ENCODE measurements at places on chromosomes 6 and 20.

GRCh38 chr6:105744815-105745214 is 341.3 kb upstream of the PRDM1 start:
- no peak for DNase-seq

DNA sequence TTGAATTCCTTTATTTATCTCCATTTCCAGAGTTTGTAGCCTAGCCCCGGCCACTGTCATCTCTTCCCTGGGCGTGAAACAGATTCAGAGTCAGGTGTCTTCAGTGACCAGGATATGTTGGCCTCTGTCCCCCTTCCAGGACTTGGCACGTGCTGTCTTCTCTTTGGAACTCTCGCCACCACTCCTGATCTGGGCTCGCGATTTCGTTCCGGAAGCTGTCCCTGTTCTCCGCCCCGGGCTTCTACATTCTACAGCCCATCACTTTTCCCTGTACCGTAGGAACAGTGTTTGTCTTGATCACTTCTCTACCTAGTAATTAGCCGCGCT is 739 bp downstream of the GSS start:
- DNase-seq = no peak

DNA sequence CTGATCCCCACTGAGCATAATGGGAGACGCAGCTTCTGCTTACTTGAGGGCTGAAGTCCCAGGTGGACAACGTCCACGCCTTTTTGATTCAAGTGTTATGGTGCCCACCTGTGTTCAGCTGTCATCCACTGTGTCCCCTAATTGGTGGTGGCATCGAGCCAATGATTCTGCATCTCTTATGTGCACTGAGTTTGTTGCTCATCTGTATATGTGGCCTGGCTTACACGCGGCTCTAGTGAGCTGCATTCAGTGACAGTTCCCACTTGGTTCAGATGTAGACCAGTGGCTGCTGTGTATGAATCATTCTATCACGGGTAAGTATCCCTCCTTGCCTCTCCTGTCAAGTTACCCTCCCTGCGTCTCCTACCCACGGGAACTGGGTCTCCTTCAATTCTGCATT is 131.2 kb upstream of the CLDN20 start:
- DNase-seq = no peak

- DNase-seq = no peak
Measured at GRCh38 chr6:79600812-79601609, 30.1 kb upstream of the SH3BGRL2 start.

- no peak for DNase-seq
Measured at GRCh38 chr6:110728501-110728900, 86.8 kb downstream of the CDK19 start.

DNA sequence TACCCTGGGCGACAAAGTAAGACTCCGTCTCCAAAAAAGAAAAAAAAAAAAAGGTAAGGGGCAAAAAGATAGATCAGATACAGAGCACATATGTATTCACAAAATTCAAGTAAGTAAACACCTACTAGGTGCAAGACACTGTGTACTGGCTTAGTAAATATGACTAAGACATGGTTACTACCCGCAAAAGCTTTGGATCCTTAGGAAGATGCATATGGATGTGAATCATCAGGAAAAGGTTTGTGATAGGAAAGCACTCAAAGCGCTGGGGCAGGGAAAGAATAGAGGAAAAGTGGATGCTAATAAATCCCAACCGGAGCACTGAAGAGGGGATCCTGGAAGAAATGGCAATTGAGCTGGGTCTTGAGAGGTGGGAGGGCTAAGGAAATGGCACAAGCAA is 118.8 kb upstream of the FAM184A start:
- no peak for DNase-seq

DNA sequence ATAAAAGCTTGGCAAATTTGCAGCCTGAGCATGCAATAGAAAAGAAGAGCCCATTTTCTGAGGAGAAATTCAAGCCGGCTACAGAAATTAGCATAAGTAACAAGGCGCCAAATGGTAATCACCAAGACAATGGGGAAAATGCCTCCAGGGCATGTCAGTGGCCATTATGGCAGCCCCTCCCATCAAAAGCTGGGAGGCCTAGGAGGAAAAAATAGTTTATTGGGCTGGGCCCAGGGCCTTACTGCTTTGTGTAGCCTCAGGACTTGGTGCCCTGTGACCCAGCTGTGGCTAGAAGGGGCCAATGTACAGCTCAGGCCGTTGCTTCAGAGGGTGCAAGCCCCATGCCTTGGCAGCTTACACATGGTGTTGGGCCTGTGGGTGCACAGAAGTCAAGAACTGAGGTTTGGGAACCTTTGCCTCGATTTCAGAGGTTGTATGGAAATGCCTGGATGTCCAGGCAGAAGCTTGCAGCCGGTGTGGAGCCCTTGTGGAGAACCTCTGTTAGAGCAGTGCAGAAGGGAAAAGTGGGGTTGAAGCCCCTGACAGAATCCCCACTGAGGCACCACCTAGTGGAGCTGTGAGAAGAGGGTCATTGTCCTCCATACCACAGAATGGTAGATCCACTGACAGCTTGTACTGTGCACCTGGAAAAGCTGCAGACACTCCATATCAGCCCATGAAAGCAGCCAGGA is 328.5 kb upstream of the MAP3K7 start:
- no peak for DNase-seq

DNA sequence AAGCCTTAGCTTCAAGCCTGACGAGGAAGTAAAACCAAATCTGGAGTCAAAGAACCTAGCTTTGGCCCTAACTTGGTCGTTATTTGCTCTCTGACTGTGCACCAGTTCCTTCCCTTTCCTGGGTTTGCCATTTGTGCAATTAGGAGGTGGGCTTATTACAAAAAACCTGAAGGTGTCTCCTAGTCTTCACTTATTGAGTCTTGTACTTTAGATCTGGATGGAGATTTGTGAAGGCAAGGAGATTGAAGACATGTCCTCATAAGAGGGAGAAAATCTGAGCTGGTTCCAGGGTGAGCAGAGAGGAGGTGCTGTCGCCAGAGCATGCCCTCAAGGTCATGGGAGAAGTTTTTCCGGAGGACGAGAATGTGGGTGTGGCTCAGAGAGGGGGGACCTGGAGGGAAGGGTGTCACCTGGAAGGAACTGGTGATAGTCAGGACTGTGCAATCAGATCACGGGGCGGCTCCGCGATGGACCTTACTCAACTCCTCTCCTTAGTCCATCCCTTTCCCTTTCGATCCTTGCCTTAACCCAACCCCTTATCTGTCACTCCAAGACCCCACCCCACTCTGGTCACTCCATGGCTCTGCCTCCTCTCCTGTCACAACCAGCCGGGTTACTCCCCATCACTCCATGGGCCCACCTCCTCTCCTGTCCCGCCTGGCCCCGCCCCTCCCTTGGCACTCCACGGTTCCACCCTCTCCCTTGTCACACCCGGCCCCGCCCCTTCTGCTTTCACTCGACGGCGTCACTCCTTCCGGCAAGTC is 588 bp upstream of the ACSS2 start:
- no peak for DNase-seq

- DNase-seq = no peak
Measured at GRCh38 chr6:74087899-74088298, 391.9 kb downstream of the CD109 start.

DNA sequence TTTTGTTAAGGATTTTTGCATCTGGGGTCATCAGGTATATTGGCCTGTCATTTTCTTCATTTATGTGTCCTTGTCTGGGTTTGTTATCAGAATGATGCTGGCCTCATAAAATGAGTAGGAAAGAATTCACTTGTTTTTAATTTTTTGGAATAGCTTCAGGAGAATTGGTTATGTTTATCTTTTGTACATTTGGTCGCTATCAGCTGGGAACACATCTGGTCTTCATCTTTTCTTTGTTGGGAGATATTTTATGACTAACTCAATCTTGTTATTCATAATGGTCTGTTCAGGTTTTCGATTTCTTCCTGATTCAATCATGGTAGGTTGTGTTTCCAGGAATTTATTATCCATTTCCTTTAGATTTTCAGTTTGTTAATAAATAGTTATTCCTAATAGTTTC is 207.5 kb upstream of the ASCC3 start:
- no peak for DNase-seq

- DNase-seq = no peak
Measured at GRCh38 chr20:17884307-17885003, 84.1 kb downstream of the SNX5 start.

DNA sequence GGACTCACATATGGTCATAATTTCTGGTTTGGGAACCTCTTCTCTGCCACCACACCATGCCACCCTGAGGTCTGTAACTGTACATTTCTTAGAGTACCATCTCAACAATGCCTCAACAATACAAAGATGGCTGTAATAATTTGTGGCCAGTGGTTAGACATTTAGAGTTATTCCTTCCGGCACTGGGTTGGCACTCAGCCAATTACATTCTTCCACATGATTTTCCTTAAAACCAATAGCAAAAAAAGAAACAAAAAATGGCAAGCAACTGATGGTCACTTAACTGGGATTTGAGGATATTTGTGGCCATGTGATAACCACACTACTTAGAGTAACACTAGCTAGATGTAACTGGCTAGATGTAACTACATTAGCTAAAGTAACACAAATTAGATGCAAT is 79.9 kb downstream of the SEL1L2 start:
- no peak for DNase-seq

- DNase-seq = no peak
Measured at GRCh38 chr6:159380114-159380513, 210.9 kb downstream of the FNDC1 start.

- no peak for DNase-seq
Measured at GRCh38 chr6:15430186-15430585, 184.3 kb downstream of the JARID2 start.

- no peak for DNase-seq
Measured at GRCh38 chr6:22145823-22146677, 150.8 kb downstream of the PRL start.

- no peak for DNase-seq
Measured at GRCh38 chr6:37685261-37685660, 12.4 kb downstream of the MDGA1 start.

- DNase-seq = no peak
Measured at GRCh38 chr20:44807051-44807683, 3.2 kb downstream of the RIMS4 start.

GRCh38 chr6:116390581-116390980 is 19.8 kb downstream of the DSE start:
- no peak for DNase-seq

- DNase-seq = no peak
Measured at GRCh38 chr6:24929242-24929641, 6.5 kb downstream of the RIPOR2 start.

DNA sequence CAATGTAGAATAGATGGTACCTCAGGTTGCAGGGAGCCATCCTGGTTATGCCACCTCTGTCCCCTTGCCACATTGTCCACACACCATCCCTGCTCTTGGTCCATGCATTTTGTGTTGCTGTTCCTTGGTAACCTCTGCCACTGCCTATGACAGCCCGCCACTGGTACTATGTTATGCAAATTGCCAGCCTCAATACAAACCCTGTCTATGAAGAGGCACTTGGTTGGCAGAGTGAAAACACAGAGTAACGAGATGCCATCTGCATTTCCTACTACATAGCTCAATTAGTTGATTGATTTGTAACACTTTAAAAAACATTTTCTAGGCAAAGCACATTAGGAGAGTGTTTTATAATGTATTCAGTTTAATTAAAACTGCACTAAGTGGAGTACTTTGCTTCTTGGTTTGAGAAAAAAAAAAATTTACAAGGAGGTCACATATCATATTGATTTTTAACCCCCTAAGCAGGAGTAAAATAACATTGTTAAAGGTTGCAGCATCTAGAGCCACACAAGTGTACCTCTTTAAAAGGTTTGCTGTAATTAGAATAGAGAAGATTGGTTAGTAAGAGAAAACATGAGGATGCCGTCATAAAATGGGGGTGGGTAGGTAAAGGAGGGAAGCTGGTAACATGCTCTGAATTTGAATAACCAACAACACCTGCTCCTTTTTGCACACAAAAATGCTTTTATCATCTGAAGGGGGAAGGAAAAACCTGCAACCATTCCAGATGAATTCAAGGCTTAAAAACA is 817.1 kb downstream of the KIF16B start:
- no peak for DNase-seq

GRCh38 chr6:135089901-135090300 is 35.3 kb upstream of the HBS1L start:
- no peak for DNase-seq

DNA sequence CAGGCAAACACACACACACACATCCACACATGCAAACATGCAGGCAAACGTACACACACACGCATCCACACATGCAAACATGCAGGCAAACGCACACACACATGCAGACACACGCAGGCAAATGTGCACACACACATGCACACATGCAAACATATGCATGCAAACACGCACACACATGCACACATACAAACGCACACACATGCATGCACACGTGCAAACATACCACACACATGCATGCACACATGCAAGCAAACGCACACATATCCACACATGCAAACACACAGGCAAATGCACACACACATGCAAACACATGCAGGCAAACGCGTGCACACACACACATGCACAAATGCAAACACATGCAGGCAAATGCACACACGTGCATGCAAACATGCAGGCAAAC is 46.9 kb upstream of the RIN2 start:
- DNase-seq = no peak

DNA sequence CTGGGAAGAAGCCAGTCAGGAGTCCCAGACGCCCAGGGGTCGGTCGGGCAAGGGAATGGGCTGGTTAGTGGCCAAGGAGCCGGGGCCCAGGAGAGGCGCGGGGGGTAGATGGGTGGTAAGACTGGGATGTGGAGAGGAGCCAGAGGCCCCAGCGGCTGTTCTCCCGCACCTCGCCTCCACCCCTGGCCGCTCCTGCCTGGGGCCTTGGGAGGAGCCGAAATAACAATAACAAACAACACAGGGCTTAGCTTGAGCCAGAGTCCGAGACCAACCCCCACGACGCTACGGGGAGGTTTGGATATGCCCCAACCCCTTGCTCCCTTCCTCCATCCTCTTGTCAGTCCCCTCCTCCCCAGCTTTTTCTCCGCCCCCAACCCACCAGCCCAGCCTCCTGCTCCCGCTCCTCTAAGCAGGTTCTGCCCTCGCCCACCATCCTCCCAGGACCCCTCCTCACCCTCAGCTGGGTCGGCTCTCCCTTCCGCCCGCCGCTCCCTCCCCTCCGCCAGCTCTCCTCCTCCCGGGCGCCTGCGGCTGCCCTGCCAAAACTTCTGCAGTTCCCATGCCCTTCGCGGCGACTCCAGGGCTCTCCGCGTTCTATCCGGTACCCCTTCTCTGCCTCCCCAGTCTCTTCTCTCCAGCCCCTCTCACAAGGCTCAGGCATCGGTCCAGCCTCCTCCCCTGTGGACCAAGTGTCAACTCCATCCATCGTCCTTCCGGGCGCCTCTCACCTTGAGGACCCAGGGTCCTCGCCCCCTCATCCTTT is 1.1 kb downstream of the RNF39 start:
- DNase-seq = no peak

DNA sequence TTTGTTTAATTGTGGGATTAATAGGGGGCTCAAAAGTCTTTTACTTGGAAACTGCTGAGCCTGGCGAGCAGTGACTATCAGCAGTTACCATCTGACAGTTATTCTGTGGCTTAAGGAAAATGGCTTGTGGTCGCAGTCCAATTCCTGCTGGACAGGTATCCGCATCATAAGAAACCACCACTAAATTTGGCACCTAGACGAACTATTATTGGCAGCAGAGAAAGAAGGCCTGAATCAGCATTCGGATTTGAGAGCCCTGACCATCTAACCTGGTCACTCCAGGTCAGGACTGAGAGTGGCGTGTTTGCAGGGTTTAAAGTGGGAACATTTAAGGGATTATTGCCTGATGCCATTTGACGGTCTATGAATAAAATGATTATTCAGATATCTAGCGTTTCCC is 146.4 kb downstream of the RPS12 start:
- no peak for DNase-seq

- no peak for DNase-seq
Measured at GRCh38 chr6:116365743-116366142, 5.0 kb upstream of the DSE start.

- no peak for DNase-seq
Measured at GRCh38 chr20:58852543-58853271, at the start of gene GNAS. Gene GNAS, plus strand, starts transcription at chr20:58852716.

GRCh38 chr6:154187203-154187602 is 148.2 kb downstream of the OPRM1 start:
- DNase-seq = no peak

Measured in T-cell (primary cell).